ENCODE measurements at places on chromosomes 16 and 17. TPM values are rescaled to one million over a fixed set of nuclear protein-coding genes. Genes with fewer than 3 reads are reported as not detected.

Gene SREBF1
- 175 TPM for total RNA-seq

Gene NRN1L
- total RNA-seq = not detected

Gene TBC1D3L
- 22.5 TPM for total RNA-seq

Gene RCVRN
- total RNA-seq = not detected

Gene TMEM204
- total RNA-seq = 17.2 TPM

Gene SMIM22
- not detected for total RNA-seq

Gene RAB11FIP4
- 20.8 TPM for total RNA-seq

Gene CAPN15
- 103 TPM for total RNA-seq

Gene CCL1
- total RNA-seq = 98.4 TPM

Gene OTOP3
- not detected for total RNA-seq

Gene PLA2G10
- not detected for total RNA-seq

Gene OR4D1
- 0.09 TPM for total RNA-seq

Gene HASPIN
- 23.0 TPM for total RNA-seq

Gene KRT28
- not detected for total RNA-seq

Gene DOK4
- total RNA-seq = 6.6 TPM

Gene CDH1
- 0.11 TPM for total RNA-seq

Gene PLEKHH3
- total RNA-seq = 0.57 TPM

Gene KCNH4
- total RNA-seq = 0.64 TPM
